Kidney (tissue), 22 donors: ENCODE measurements at places on chromosomes 4 and X. TPM values are rescaled to one million over a fixed set of nuclear protein-coding genes. Genes with fewer than 3 reads are reported as not detected.

- no peaks in the 10 kb centered on the region for H3K4me1 ChIP-seq
- H3K36me3 ChIP-seq, result no peaks in the 10 kb centered on the region
- H3K27ac ChIP-seq, result peak overlapping the region; percentile 73
These were observed 108.3 kb downstream of the AFAP1 start for GRCh38 chr4:7831330-7831729.

- H3K27me3 ChIP-seq, result no peaks in the 10 kb centered on the region
- no peaks in the 10 kb centered on the region for H3K4me1 ChIP-seq
- H3K36me3 ChIP-seq, result no peaks in the 10 kb centered on the region
These were observed 46.9 kb upstream of the MAP9 start for GRCh38 chr4:155423671-155424070.

- H3K27ac ChIP-seq, result no peak overlapping the region
- H3K4me3 ChIP-seq, result no peak overlapping the region
- H3K27me3 ChIP-seq, result no peaks in the 10 kb centered on the region
- H3K4me1 ChIP-seq, result no peaks in the 10 kb centered on the region
- no peaks in the 10 kb centered on the region for H3K36me3 ChIP-seq
These were observed 21.9 kb downstream of the MAOA start for GRCh38 chrX:43677993-43678392.

GC gene
- total RNA-seq, result 0.69 TPM
